ENCODE measurements at places on chromosomes 7 and 10.

DNA sequence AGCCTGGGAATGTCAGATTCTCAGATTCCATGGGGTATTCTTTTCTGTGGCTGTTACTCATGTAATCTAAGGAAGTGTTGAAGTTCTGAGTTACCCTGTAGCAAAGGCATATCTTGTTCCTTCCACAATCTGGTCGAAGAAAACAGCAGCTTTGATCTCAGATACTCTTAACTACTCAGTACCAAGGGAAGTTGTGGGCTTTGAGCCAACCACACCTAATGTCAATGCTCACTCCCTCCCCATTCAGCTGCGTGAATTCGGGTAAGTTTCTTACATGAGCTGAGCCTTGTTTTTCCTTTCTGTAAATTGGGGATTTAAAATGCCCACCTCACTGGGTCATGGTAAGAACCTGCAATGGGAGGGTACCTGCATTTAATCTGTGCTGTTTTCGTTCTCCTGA lies 52.5 kb downstream of the PTPRN2 start:
- DNase-seq, result no peak

DNA sequence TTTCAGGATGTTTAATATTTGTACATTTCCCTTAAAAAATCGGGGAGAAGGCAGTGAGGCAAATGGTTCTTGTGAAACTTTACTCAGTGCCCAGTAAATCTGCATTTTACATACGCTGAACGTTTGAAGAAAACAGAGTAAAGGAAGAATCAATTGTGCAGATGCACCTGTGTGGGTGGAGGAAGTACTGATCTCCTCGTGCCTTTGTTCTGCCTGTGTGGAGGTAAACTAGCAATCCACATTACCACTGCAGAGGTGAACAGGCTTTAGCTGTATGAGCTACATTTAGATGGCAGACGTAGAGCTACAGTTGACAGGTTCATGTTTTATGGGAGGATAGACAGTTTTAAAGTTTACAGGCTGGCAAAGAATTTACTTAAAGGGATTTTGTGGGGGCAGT lies 62.7 kb upstream of the VIPR2 start:
- DNase-seq, result no peak

DNA sequence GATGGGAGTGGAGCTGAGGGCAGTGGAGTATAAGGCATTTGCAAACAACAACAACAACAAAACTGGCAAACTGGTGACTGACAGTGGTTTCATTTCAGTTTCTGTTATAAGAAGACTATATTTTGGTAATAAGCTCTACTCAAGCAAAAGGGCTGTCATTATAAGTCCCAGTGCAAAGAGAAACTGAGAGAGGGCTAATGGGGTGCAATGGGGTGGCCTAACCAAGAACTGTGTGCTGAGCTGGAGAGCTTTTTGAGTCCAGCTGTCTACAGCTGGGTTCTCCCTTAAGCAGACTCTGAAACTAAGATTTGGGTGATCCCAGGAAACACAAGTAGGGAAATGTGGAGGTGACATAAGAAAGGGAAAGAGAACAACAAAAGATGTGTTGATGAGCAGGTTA lies 439.3 kb downstream of the ADRA2A start:
- no peak for DNase-seq

- no peak for DNase-seq
Observed at GRCh38 chr10:68239596-68240150, 7.8 kb upstream of the ATOH7 start.

- DNase-seq, result no peak
Observed at GRCh38 chr10:43202657-43203447, 64.0 kb downstream of the RASGEF1A start.

DNA sequence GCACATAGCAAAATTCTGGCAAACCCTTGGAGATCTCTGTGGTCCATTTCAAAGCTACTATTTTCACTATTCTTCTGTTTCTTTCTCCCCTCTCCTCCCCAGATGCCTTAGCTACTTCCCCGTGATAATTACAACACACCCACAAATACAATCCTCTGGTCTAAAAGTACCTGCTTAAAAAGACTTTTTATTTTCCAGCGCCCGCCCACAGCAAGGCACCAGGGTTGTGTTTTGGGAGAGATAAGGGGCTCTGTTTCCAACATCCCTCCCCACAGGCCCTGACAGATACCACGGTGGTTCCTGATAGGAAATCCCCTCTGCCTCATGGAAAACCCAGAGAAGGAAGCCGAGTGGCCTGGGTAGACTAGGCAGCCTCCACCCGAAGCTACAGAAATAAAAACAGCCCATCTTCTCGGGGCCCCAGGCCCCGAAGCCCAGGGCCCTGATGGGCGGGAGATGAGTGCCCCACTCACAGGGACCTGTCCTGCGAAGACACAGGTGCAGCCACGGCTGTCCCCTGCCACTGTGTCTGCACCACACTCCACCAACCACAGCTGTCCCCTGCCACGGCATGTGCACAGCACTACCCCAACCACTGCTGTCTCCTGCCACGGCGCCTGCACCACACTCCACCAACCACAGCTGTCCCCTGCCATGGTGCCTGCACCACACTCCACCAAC lies 19.7 kb downstream of the CALML5 start:
- DNase-seq, result no peak

DNA sequence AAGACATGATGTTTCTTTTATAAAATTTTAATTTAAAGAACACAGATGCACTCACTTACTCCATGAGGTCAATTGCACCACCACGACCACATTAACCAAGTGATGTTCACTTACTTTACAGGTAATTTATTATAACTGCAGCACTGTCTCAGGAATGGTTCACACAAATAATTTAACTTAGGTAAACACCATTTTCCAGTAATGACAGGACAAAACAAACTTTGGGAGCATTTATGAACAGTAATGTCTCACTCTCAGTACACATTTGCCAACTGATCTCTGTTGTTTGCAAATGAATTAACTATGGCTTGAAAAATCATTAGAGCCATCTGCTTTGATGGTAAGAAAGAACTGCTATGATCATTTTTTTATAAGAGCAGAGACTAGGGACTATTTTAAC lies 150.4 kb downstream of the ETV1 start:
- DNase-seq, result peak; percentile 94

- no peak for DNase-seq
Observed at GRCh38 chr10:107994621-107995270, 830.2 kb upstream of the SORCS1 start.

DNA sequence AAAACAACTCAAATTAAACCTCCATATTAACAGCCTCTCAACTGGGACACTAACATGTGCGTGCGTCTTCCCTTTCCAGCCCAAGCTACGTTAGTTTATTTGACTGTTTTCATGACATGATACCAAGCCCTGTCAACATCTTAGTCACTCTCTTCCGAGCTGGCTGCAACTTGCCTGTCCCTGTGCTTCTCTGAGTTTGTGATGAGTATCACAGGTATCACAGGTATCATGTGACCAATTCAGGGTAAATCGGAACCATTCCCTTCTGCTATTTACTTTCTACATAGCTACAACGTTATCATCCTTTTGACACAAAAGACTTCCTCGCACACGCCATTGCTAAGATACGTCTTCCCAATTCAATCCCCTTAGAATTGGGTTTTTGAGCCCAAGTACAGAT lies 70.2 kb downstream of the CAV1 start:
- no peak for DNase-seq

DNA sequence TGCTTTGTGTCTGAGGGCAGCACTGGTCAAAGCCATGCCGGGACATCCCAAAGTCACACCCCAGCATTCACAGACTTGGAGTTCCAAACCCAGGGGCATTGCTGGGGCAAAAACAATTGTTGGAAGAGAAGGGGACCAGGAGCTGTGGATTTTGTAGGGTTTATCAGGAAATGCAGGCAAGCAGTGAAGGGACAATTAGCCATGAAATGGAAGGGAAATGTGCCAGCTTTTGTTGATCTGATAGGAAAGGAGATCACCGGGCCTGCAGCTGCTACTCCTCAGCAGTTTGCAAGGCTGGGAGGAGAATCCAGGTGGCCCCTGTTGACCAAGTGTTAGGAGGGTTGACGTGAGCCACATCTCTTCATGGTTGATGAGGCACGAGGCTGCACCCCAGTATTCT lies 2.5 kb upstream of the BRI3 start:
- DNase-seq, result no peak

DNA sequence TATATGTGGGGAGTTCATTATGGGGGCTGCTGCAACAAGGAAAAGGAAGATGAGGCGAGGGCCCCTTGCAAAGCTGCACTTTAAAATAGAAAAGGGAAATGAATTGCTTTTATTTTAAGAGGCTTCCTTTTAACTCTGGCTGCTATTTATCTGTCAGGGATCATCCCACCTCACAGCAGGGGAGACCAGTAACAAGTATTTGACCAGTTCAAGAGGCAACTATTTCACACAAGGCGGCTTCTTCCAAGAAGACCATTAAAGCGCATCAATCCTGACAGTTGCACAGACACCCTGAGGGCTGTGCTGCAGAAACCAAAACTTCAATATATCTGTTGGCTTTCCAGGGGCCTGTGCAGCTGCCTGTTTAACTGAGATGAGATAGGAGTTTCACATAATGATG lies 1009.2 kb downstream of the SORCS3 start:
- no peak for DNase-seq

GRCh38 chr7:66247380-66248078 lies 42.4 kb downstream of the TPST1 start:
- DNase-seq, result no peak
